Activated naive CD8-positive, alpha-beta T cell treated with anti-CD3 and anti-CD28 coated beads, Interleukin-2, amount 50 U/mL, for 16 hours (primary cell): ENCODE measurements at places on chromosomes 5 and 9.

DNA sequence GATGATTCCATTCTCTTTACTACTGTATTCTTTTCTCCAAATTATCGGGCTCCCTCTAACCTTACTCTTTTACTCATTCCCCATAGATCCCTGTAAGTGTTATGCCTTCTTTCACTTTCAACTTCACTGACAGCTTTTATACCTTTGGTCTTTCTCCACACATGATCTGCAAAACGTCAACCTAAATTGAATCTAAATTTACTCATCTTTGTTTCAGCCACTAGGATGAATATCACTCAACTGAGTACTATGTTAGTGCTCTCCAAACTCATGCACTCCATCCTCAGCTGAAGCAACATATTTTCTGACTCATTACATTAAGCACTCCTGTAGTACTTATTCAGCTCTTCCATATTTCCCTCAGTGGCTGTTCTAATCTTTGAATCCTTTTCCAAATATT, 133.4 kb downstream of the ADAMTS19 start:
- DNase-seq: no peak

DNA sequence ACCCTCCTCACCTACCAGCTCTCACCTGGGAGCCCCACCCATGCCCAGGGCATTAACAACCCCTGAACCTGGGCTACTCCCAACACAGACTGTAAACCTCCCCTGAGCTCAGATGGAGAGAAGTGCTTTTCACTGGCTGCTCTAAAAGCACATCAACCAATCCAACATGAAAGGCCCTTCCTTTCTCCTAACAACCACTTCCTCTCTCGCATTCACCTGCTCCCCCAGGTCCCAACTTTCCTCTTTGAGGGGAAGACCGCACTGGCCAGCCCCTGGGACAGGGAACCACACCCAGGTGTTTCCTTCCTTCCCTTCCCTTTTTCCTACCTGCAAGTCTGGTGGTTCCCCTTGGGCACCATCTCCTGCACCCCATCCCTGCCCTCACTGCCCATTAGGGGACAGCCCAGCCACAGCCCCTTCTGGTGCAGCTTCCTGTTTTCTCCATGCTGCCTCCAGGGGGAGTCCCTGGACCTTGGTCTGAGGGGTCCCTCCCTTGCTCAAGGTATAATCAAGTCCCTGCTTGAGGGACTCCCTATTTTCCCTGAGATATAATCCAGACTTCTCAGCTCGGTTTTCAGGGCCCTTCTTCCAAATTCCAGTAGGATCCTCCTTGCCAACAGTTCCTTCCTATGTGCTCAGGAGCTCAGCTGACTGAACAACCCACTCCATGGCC, 30.5 kb upstream of the DAB2IP start:
- DNase-seq: no peak

- DNase-seq: no peak
These were observed 738.2 kb downstream of the BRINP1 start for GRCh38 chr9:118630931-118631595.

DNA sequence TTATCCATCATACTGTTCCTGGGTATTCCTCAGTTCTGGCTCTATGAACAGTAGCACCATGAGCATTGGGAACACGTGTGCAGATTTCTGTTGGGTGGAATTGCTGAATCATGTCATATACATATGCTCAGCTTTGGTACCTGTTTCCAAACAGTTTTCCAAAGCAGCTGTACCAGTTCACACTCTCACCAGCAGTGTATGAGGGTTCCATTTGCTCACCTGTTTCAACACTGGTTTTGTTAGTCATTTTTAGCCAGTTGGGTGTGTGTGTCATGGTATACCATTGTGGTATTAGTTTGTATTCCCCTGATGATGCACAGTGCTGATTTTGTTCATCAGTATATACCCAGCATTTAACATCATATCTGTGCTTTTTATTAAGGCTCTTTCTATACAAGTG, 56.7 kb upstream of the ECM2 start:
- no peak for DNase-seq

- no peak for DNase-seq
These were observed 106.1 kb upstream of the C9orf72 start for GRCh38 chr9:27679338-27679737.

DNA sequence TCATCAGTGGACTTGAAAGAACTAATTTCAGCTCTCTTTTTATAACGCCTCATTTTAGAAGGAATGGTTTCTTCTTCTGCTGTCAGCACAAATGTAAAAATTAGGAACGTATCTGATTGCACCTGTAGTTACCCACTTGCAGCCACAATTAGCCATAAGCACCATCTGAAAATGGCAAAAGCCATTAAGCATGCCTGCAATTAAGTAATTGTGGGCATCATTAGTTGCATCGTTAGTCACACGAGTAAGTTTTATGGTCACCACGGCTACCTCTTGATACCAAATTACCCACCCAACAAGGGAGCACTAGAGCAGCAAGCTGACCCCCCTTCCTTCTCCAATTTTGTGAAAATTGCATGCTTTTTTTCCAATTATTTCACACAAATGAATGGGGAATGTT, 25.8 kb upstream of the SLC44A1 start:
- no peak for DNase-seq

- no peak for DNase-seq
These were observed 597 bp upstream of the IRX4 start for GRCh38 chr5:1883120-1883924.

DNA sequence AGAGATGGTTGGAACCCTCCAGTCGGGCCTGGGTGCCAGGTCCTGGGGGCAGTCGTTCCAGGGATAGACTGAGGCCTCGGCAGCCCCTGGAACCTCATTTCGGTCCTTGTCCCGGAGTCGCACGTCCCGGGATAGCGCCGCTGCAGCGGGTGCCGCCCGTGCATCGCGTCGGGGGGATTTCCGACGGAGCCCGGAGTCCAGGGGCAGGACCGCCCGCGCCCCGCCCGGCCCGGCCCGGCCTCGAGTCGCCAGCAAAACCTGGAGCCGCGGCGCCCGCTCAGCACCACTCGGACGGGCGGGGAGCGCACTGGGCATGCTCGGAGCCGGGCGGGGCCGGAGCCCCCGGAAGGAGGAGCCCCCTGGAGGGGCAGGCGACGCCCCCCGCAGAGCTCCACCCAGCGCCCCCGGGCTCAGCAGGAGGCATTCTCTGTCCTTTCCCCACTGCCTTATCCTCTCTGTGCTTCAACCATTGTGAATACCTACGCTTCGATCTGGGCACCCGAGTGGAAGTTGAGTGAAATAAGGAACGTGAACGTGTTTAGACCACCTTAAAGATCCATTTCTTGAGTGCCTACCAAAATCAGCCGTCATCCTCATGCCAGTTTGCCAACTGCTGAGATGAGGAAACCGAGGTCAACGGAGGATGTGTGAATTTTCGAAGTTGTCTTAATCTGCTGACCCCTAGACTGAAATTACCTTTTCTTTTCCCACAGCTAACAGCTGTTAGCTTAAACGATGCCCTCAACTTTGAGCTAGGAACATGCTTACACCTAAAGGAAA, 1.7 kb upstream of the PTPN3 start:
- no peak for DNase-seq

DNA sequence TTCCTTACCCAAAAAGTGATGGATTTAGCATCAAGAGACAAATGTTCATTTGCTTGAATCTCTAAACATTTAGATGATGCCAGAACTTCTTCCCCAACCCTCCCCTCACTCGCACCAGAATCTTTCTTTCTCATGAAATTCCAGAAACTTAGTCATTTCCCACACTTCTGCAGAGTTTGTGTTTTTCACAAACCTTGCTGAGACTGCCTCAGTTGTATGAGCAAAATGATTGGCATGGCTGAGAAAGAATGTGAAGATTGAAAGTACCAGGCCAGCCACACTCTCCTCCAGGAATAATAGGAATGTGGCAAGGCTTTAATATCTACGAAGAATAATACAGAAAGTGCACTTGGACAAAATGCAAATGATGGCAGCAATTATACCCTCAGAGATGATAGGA, 428.3 kb upstream of the CDH6 start:
- DNase-seq: no peak

- DNase-seq: no peak
These were observed 83.9 kb downstream of the KCTD16 start for GRCh38 chr5:144254552-144254951.

GRCh38 chr9:21294364-21294774, 10.7 kb downstream of the IFNA5 start:
- DNase-seq: no peak

- no peak for DNase-seq
These were observed 35.2 kb downstream of the ZCCHC7 start for GRCh38 chr9:37155601-37156000.

DNA sequence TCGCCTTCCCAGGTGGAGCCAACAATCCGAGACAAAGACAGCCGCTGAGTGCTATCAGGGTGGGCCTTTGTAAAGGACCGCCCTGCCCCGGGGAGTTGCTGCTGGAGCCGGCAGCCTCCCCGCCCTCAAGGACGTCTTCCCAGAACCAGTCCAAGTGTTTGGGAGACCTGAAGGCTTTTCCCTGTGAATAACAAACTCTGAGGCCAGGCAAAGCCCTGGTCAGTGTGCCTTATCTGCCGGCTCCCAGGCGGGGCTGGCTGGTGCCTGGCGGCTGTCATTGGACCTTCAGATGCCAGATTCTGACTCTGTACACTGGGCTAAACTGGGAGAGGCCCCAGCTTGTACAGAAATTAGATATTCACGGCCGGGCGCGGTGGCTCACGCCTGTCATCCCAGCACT, 2.1 kb downstream of the SLC9A3 start:
- DNase-seq: no peak

DNA sequence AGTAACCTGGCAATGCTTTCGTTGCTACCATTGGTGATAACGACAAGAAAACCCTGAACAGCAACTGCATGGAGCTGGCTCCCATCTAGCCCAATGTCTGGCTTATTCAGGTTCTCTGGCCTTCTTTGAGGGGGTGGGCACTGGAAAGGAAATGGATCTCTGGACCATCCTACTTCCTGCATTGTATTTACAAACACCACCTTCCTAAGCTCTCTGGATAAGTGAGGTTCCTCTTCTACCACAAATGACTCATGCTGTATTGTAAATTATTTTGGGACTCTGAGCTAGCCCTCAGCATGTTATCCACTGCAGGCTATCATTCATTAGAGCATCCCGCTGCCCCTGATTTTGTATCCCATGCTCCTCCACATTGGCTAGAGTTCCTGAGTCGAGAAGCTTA, 136.9 kb upstream of the KLF9 start:
- DNase-seq: no peak

GRCh38 chr5:89211836-89212235, 328.9 kb upstream of the MEF2C start:
- no peak for DNase-seq

GRCh38 chr5:68297656-68298055, 82.1 kb downstream of the PIK3R1 start:
- no peak for DNase-seq

DNA sequence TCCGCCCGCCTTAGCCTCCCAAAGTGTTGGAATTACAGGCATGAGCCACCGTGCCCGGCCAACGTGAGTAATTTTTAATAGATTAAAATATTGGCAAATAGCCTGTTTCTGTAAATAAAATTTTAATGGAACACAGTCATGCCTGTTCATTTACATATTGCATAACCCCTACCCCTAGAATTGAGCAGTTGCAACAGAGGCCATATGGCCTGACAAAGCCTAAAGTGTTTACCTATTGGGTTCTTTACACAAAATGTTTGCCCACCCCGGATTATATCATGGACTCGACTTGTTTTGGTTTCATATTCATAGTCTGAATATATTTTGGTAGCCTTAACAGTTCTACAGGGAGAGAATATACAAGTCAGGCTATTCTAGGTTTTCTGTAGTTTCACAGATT, 5.3 kb downstream of the NSA2 start:
- DNase-seq: no peak

DNA sequence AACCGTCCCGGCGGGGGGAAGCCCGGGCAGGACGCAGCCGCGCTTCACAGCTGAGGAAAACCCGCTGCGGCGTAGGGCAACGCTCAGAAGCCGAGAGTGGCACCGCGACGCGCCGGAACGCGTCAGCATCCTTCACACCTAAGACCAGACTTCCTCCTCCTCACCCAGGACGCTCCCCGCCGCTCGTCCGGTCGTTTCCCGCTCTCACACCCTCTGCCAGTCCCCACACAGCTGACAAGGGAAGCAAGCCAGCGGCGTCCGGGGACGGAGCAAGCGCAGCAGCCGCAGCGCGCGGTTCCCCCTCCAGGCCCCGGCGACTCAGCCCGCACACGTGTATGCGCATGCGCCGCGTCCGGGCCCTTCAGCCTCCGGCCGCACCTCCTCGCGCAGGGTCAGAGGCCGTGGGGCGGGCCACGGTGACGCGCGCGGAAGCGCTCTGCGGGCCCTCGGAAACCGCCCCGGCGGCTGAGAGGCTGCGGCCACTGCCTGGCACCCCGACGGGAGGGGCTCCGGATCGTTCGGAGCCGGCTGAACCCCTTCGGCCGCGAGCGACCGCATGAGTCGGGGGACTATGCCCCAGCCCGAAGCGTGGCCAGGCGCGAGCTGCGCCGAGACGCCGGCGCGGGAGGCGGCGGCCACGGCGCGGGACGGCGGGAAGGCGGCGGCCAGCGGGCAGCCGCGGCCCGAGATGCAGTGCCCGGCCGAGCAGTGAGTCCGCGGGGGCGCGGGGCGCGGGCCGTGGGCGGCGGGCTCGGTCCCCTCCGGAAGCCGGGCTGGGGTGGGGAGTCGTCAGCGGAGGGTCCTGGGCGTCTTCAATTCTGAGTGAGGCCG, at the start of gene OTULIN:
Gene OTULIN (plus strand): TSS at position 449 of the 831 bp plus-strand sequence. CDS start 108 bp downstream, at position 557.
- peak; percentile 46 for DNase-seq

- no peak for DNase-seq
These were observed 48.3 kb downstream of the IARS1 start for GRCh38 chr9:92245005-92245797.

GRCh38 chr5:96758621-96759020, 49.1 kb downstream of the ERAP1 start:
- no peak for DNase-seq

DNA sequence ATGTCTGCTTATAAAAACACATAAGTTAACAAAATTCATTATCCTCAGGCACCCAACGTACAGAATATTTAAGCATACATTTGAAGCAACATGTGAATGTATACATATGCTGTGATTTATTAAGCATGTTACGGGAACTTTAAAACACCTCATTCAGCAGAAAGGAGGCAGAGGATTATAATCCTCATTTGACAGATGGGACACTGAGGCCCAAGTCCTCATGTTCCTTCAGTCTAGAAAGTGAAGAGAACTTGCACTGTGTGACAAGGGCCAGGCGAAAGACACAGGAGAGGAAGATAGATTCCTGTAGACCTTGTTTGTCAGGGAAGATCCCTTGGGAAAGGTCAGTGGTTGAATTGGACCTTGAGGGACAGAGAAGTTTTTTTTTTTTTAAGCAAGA, 7.6 kb upstream of the PSMD5 start:
- DNase-seq: no peak

GRCh38 chr9:77708064-77708815, 60.1 kb upstream of the GNA14 start:
- DNase-seq: no peak

GRCh38 chr9:105024529-105024928, 96.6 kb upstream of the ABCA1 start:
- DNase-seq: no peak

GRCh38 chr9:128116104-128117083, 11.1 kb downstream of the PTGES2 start:
- DNase-seq: no peak

DNA sequence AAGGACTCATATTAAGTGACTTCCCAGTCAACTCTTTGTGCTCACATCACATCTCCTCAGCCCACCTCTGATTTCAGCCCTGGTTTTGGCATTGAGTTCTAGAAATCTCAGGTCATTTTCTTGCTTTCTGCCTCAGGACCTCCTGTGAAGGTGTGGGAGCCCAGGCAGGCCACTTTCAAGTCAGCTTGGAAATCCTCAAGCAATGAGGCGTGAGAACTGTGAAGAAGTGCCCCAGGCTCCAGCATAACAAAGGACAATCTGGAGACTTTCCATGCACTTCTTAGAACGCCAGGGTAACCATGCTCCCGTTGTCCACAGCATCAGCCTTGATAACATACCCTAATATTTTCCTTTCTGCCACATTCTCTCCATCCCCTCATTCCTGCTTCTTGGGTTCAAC, 131.2 kb upstream of the MAP3K1 start:
- no peak for DNase-seq
